ENCODE measurements at places on chromosomes 12 and 14.

GRCh38 chr14:70018713-70019211 lies 139.5 kb downstream of the SMOC1 start:
- no peak for DNase-seq

GRCh38 chr14:35297706-35298105 lies 5.5 kb downstream of the PSMA6 start:
- DNase-seq: no peak

DNA sequence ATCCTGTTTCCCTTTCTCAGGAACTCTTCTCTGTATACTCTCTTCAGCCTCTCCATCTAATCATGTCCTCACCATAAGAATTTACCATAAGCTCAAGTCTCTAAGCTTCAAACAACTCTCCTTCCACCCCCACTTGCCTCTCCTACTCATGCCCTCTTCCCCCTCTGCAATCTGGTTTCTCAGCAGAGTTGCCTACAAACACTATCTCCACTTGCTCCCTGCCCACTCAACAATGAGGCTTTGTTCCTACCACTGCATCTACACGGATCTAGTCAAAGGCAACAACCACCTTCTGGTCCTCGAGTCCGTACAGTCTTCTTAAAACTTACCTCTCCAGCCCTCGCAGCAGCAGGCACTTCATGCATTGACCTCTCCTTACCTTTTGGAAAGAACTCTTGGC lies 17.2 kb upstream of the FBLN5 start:
- DNase-seq: no peak

DNA sequence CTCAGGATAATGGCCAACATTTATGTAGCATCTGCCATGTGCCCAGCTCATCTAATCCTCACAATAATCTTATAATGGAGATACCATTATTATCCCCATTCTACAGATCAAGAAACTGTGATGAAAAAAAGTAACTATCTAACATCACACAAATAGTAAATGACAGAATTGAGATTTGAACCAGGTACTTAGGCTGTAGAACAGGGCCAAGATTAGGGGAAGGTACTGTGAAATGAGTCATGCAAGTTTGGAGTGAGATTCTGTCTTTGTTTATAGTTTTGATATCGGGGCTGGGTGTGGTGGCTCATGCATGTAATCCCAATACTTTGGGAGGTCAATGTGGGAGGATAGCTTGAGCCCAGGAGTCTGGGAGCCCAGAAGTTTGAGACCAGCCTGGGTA lies 1.3 kb upstream of the GNPTAB start:
- DNase-seq: no peak

DNA sequence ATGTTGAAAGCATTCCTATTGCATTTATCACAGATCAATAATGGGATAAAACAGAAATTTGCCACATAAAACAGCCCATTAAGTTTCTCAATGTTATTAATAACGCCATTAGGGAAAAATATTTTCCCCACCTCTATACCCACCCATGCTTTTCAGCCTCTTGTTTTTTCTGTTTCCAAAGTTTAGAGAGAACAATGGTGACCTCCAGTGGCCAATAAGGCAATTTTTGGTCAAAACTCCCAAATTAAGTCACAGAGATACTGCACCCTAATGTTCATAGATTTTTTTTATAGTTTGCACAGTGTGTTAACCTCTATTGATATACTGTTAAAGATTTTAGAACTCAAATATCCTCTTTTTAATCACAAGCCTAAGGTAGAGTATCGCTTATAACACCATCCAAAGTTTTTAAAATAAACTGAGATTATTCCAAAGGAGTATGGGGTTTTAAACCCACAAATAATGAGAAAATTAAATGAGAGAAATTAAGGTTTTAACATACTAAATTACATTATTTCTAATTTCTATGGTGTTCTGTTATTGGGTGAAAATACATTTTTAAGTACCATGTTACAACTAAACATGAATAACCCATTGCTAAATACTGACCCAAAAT lies 184.7 kb upstream of the DCN start:
- DNase-seq: no peak

- no peak for DNase-seq
Measured at GRCh38 chr12:104502217-104502616, 45.5 kb downstream of the CHST11 start.

DNA sequence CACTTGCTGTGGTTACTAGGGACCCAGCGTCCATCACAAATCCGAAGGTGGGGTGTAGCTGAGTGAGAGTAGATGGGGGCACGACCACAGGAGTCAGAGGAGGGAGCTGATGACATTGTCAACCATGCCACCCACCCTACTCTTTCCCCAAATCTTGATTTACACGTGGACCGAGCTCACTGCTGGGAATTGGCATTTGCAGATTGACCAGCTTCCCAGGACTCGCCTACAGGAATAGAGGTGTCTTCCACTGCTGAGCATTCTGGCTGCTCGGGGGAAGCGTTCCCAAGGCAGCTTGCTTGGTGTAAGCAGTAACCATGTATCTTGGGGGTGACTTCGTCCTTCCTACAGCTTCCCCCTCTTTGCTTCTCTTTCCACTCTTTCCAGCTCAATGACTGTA lies 353 bp upstream of the PTPRR start:
- no peak for DNase-seq

GRCh38 chr14:90782892-90783291 lies 33.3 kb downstream of the TTC7B start:
- DNase-seq: no peak

DNA sequence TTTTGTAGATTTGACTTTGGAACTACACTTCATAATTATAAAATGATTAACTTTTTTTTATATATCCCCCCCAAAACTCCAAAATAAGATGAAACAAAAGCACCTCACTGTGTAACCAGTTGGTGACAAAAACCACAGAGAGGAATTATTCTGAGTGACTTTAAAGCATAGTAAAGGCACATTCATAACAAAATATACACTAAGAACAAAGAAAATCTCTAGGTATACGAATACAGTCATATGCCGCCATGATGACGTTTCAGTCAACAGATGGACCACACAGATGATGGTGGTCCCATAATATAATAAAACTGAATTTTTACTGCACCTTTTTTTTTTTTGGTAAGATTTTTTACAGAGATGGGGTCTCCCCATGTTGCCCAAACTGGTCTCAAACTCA lies 70.7 kb downstream of the MED13L start:
- DNase-seq: no peak

- no peak for DNase-seq
Measured at GRCh38 chr12:93798279-93799151, 121.3 kb downstream of the CRADD start.

DNA sequence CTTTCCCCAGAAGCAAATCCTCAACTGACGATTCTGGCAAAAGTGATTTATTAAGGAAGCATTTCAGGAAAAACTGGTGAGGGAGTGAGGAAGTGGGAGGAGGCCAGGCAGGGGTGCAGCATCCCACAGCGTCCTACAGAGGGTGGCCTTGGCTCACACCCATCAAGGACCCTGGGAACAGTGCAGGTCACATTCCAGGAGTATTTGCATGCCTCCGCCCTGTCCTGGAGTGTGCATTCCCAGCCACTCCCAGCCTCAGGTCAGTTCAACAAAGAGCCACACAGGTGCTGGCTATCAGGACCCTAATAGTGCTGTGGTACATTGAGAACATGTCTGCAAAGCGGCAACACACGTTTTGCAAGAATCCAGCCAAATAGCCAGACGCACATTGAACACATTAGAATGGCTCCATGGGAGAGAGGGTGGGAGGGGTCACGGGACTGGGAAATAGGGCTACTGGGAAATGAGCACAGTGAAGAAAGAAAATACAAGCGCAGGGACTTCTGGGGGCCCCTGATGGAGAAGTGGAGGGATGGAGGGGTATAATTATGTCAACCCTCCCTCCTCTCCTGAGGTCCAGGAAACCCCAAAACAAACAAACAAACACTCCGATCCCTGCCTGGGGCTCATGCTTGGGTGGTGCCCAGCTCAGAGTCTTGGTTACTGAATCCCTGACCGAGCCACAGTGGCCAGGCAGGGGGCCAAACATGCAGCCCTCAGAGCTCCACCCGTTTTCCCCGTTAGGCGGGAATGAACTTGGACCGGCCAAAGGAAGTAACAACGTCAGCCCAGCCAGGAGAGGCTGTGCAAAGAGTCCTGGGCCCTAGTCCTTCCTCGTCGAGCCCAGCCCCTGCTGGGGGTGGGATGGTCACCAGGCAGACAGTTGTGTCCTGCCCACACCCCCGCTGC lies 36.5 kb downstream of the CMKLR1 start:
- DNase-seq: no peak

DNA sequence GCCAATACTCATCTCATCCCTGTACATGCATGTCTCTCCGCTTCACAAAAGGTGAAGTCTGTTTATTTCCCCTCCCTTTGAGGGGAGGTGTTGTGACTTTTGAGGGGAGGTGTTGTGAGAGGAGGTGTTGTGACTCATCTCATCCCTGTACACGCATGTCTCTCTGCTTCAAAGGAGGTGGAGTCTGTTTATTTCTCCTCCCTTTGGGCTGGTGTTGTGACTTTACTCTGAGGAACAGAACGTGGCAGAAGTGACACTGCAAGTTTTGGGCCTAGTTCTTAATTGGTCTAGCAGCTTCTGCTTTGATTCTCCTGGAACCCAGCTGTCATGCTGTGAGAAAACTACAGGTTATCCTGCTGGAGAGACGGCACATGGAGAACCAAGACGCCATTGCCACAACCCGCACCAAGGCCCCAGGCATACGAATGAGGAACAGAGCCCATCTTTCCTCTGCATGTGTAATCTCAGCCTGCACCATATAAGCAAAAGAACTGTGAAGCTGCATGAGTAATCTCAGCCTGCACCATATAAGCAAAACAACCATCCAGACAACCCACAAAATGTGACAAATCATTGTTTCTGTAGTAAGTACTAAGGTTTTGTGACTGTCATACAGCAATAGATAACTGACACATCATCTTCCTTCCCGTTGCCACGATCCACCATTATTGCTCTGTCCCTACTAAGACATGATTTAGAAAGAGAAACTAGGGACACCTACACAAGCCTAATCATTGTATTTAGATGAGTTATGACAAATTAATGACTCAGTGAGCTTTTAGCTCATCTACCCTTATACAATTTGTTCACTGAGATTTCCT lies 30.0 kb downstream of the GALNT4 start:
- DNase-seq: no peak

GRCh38 chr14:75711105-75711795 lies 50.2 kb downstream of the TTLL5 start:
- DNase-seq: no peak
